Ovary (tissue), 10 donors: ENCODE measurements at places on chromosomes 4 and X. TPM values are rescaled to one million over a fixed set of nuclear protein-coding genes. Genes with fewer than 3 reads are reported as not detected.

RPS6KA6 gene
- 3.1 TPM for polyA plus RNA-seq

FGB gene
- polyA plus RNA-seq: not detected

LANCL3 gene
- 0.04 TPM for polyA plus RNA-seq

VEGFC gene
- 12.8 TPM for polyA plus RNA-seq

SPANXB1 gene
- polyA plus RNA-seq: not detected

HNRNPH2 gene
- polyA plus RNA-seq: 73.1 TPM

PROM1 gene
- polyA plus RNA-seq: 0.10 TPM

RXFP1 gene
- 0.93 TPM for polyA plus RNA-seq
